ENCODE measurements at places on chromosomes 2 and 18.

DNA sequence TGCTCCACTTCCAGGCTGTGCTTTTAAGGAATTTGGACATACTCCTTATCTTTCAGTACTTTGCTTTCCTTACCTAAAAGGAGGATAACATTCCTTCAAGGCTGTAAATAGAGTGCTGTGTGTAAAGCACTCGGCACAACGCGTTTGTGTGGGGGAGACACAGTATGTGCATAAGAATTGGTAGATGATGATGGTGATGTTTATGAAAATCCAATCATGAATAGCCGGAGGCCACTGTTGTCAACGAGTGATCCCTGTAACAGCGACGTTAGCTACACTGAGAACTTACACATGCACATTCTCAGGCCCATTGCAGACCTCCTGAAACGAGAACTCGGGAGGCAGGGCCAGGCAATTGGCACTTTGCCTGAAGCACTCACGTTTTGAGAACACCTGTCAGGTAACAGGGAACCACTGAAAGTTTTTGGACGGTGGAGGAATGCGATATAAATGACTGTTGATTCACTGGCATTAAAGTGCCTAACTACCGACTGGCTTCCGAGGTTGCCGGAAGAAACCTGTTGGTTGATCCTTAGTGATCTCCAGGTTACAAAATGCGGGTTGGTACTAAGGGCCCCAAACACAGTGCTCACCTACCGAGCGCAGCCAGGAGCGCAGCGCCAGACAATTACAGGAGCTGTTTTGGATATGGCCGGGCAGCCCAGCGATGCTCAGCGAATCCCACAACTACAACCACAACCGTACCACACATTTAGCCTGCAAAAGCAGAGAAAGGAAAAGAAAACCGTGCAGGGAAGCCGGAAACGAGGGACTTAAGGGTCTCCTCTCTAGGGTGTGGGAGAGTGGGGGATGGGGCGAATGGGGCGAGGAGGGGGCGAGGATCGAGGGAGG, 1.0 kb upstream of the MAP4K4 start:
- DNase-seq: peak; percentile 88

- DNase-seq: peak; percentile 72
These were observed 53.6 kb downstream of the PKDCC start for GRCh38 chr2:42101206-42102023.

DNA sequence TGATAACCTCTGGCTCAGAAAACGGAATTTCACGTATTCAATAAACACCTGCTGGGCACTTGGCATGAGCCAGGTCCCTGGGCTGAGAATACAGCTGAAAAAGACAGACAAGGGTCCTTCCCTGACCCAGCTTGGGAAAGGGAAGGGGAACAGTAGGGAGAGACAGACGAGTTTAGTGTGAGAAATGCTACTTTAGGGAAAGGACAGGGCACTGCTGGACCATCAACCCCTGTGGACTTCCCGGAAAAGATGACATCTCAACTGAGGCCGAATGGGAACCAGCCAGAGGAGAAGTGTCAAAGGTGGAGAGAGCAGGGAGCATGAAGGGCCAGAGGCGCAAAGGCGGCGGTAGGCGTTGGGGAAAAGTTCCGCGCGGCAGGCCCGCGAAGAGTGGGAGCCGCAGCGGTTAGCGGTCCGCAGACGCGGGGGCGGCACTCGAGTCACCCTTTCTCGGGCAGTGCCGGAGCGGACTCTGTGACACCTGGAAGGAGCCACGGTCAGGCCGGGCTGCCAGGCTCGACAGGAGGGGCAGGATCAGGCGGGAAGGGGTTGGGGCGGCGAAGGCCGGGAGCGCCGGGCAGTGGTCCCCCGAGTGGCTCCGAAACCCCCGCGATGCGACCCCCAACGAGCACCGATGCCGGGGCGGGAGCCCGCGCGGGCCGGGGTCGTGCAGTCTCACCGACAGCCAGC, 519 bp downstream of the TEX261 start:
- peak; percentile 58 for DNase-seq

- DNase-seq: no peak
These were observed 627.6 kb upstream of the PKDCC start for GRCh38 chr2:41420219-41420618.

GRCh38 chr2:28400419-28400818, 7.8 kb downstream of the FOSL2 start:
- DNase-seq: no peak

- peak; percentile 59 for DNase-seq
These were observed 62.9 kb downstream of the AFTPH start for GRCh38 chr2:64586883-64587481.

GRCh38 chr2:105773568-105773967, 28.9 kb downstream of the NCK2 start:
- DNase-seq: no peak

- DNase-seq: no peak
These were observed 253.3 kb downstream of the EXOC6B start for GRCh38 chr2:72572501-72572900.

DNA sequence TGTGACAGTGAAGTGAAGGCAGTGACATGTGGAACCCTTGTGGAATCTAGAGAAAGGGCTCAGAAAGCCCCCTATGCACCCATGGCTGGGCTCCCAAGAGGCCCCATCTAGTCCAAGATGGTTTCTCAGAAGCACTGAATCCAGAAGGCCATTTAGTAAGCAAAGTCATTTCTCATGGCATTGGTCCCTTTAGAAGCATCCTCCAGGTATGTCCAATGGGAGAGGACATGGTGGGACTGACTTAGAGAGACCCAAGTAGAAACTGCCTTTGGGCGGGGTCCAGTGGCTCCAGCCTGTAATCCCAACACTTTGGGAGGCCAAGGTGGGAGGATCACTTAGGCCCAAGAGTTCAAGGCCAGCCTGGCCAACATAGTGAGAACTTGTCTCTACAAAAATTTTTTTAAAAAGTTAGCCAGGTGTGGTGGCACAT, 72.5 kb upstream of the RMDN2 start:
- no peak for DNase-seq

- no peak for DNase-seq
These were observed 53.1 kb upstream of the ROCK2 start for GRCh38 chr2:11397513-11397912.

GRCh38 chr2:110106642-110107041, 9.0 kb downstream of the MALL start:
- DNase-seq: peak; percentile 71
